NCI-H1436 (cell line): ENCODE measurements at places on chromosomes 5 and 9.

DNA sequence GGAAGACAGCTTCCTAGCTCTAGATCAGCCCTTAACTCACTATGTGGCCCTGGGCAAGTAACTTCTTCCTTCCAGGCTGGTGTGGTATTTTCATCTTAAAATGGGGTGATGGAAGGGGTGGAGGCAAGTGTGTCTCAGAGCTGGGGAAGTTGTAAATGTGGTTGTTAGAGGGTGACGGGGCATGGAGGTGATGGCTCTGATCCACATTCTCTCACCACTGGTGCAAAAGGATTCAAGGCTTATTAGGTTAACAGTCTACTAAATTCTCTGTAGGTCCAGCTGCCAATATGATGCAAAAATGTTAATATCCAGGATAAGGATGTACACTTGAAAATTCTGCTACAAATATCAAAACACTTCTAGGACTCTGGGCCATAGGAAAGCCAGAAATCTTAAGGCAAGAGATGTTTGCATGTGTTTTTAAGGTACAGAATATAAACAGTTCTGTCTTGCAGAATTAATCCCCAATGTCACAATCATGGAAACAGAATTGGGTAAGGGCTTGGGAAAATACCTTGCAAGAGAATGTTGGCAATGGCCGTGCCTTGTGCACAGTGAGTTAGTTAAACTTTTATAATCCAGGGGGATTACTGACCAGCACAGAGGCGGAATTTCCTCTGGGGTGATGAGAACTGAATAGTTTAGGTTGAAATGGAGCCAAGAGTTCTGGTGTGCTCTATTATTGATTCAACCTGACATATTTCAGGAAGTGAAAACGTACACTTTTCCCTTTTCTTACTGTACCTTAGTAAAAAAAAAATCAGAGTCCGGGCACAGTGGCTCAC, 19.8 kb downstream of the TNFSF15 start:
- no peak for DNase-seq

GRCh38 chr9:102514541-102514940, 480.6 kb upstream of the CYLC2 start:
- DNase-seq, result peak; percentile 15

DNA sequence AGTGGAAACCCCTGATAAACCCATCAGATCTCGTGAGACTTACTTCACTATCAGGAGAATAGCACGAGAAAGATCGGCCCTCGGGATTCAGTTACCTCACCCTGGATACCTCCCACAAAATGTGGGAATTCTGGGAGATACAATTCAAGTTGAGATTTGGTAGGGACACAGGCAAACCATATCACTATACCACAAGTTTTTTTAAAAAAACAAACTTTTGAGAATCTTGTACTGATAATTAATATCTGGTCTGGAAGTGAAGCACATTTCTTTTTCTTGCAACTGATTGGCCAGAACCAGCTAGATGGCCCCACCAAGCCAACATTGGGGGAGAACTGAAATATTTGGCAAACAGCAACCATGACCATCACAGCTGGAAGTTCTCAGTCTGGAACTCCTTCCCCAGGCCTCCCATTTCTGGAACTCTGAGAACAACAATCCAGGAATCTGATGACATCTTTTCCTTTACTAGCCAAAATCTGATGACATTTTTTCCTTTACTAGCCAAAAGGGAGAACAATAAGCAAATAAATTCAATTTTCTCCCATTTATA, 51.8 kb upstream of the CDKN2B start:
- no peak for DNase-seq

DNA sequence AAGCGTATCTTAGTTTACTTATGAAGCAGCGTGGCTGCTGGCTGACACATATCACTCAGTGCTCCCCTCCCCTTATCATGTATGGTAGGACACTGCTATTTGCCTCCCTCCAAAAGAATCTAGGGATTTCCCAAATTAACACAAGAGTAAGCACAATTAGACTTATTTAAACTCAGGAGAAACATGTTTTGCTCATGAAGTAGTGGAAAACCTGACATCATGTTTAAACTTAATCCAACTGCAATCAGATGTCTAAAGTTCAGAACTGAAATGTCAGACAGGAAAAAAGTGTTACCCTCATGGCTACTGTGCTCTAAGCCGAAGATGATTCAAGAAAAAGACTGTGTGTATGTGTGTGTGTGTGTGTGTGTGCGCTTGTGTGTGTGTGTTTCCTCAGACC, 324.1 kb upstream of the TNC start:
- DNase-seq, result no peak

DNA sequence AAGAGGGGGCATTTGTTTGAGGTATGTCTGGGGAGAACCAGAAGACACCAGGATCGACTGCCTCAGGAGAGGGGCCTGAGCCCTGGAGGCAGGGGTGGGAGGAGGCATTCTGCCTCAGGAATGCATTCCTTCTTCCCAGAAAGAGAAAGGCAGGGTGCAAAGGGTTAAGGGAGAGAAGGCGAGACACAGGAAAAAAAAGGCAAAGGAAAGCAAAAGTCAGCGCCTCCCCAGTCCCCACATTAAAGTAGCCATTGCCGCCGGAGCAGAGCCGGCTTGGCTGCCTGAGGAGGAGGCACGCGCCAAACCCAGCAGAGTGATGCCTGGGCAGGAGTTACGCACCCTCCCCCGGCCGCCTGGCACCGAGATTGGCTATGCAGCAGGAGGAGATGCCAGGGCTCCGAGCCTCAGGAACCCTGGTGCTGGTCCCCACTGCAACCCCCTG, 123.8 kb upstream of the PHYKPL start:
- no peak for DNase-seq

GRCh38 chr5:39775086-39775796, 350.5 kb upstream of the DAB2 start:
- DNase-seq, result no peak

DNA sequence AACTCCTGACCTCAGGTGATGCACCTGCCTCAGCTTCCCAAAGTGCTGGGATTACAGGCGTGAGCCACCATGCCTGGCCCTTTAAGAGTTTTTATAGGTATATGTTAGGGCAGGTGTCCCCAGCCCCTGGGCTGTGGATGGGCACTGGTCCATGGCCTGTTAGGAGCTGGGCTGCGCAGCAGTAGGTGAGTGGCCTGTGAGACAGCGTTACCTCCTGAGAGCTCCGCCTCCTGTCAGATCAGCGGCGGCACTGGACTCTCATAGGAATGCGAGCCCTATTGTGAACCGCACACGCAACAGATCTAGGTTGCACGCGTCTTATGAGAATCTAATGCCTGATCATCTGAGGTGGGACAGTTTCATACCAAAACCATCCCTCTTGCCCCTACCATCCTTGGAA, 173.4 kb downstream of the GOLPH3 start:
- DNase-seq, result no peak

DNA sequence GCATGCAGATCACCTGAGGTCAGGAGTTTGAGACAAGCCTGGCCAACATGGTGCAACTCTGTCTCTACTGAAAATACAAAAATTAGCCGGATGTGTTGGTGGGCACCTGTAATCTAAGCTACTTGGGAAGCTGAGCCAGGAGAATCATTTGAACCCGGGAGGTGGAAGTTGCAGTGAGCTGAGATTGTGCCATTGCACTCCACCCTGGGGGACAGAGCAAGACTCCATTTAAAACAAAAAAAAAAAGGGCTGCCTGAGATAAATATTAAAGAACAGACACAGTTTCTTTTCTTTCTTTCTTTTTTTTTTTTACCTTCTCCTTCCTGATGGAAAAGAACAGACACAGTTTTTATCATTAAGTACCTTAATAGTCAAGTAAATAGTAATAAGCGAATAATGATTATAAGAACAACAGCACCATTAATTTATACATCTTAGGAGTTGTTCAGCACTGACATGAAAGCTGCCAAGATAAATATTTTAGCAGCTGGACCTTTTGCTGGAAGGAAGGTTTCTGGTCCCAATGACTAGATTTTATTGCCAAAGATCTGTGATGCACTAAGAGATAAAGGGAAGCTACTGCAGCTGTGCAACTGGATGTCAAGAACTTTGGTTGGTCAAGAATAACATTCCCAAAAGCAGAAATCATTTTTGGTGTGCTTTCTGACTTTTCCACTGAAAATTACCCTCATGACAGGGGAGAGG, 7.0 kb downstream of the CENPP start:
- DNase-seq, result no peak

GRCh38 chr9:107606149-107606790, 116.7 kb upstream of the KLF4 start:
- no peak for DNase-seq

DNA sequence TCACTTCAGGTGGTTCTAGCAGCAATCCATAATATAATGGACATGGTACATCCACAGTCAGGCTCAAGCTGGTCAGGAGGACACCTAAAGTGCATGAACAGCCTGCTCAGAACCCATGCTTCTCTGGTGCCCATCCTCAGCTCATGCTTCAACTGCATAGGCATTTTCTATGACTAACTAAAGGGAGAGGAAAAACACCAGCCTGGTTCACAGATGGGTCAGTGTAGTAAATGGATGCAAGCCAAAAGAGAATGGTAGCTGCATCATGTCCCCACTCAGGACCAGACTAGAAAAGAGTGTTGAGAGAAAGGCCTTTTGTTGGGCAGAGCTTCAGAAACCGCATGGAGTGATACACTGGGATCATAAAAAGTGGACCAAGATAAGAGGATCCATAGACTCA, 556.6 kb downstream of the TLE1 start:
- DNase-seq, result no peak

DNA sequence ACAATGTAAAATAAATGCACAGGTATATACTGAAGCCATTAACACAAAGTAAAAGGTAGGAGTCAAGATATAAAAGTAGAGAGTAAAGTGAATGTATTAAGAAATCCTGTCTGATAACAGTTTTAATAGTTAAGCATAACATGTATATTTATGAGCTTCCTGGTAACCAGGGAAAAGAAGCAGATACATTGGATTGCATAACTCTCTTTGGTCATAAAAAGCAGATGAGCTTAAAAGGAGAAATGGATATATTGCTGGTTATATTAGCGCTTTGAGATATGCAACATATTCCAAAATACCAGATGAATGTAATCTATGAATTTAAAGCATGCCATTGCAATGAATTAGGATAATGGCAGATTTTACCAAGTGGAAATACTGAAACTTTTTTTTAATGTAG, 6.2 kb upstream of the TNFSF8 start:
- DNase-seq, result no peak

- no peak for DNase-seq
Observed at GRCh38 chr9:76445976-76446375, 13.0 kb upstream of the GCNT1 start.
